Occipital lobe (tissue), 3 donors: ENCODE measurements at places on chromosomes 11 and 22.
A peak's percentile ranks its signal among the peaks of the same experiment; 100 is the strongest.

DNA sequence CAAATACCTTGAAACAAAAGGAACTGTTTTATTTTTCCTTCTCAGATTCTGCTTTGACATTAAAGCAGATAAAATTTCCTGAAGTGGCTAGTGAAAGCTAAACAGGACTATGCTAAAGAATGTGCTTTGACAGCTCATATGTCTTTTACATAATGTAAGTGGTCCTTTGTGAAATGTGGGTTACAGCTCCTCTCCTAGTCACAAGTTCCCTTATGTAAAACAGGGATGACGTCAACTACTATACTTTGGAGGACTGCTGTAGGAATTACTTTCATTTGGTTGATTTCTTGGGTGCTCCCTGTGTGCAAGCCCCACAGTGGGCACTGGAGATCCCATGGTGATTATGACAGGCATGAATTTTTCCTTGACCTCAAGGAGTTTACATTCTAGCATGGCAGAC lies 216.6 kb upstream of the NARS2 start:
- no peak for DNase-seq

GRCh38 chr11:105034813-105035620 lies at the start of gene CASP1:
Gene CASP1 (minus strand): TSS chr11:105035144. CDS start chr11:105035113, 31 bp downstream.
- no peak for DNase-seq

- DNase-seq, result no peak
Measured at GRCh38 chr22:32127904-32128303, 31.2 kb downstream of the C22orf42 start.

DNA sequence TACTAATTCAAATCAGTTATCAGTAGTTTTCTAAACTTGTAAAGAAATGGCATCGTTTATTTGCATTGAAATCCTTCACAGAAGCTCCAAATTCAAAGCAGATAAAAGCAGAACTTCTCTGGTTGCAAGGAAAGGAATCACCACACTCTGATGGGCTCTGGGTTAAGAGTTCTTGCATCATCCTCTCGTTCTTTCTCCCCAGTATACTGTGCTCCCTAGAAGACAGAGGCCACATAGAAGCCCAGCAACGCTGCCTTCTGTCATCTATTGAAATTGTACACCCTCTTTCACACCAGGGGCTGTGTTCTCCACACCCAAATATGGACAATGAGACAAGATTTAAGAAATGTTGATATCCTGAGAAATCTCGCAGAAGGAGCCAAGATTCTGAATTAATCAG lies 29.3 kb downstream of the FAT3 start:
- DNase-seq, result no peak

GRCh38 chr11:122105044-122105758 lies 10.8 kb downstream of the BLID start:
- no peak for DNase-seq

DNA sequence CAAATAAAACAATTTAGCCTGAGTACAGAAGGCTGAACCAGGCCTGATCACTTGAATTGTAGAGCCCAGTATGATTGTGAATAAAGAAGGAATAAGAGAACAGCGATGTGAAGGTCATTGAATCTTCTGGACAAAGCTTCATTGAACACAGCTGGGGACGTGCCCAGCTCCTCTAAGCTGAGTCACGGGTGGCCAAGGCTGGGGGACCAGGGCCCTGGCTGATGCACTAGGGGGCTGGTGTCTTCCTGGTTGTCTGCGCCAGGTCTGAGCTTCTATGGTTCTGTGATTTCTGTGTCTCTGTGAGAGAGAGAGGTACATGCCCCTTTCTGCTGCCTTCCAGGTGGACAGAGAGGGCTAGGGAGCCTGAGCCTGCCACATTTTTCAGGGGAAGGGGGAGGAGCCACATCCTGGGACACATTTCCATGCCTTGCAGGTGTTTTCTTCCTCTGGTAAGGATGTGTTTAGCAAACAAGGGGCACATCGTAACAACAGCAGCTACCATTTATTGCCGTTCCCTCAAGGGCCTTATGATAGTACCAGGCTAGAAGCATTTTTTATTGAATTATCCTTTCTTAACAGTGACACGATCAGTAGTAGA lies 135.7 kb downstream of the C11orf91 start:
- peak; percentile 48 for DNase-seq

GRCh38 chr11:27701355-27702105 lies 1.3 kb upstream of the BDNF start:
- peak; percentile 32 for DNase-seq

- no peak for DNase-seq
Measured at GRCh38 chr11:112610494-112610893, 349.8 kb upstream of the PLET1 start.

GRCh38 chr11:122598971-122599370 lies 56.6 kb upstream of the UBASH3B start:
- DNase-seq, result no peak

DNA sequence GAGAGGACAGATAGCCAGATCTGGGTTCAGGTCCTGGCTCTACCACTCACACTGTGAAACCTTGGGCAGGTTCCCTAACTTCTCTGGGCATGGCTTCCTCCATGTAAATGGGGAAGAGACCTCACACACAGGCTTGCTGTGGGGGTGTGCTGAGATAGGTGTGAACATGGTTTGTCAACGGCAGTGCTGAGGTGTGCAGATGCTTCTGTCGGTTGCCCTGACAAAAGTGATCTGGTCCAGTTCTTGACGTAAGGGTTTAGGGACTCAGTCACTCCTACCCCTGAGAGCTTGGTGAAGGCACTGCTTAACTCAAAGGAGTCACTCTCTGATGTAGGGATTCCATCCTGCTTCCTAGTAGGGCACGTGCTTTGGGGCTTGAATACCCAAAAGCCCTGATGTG lies 2.0 kb downstream of the C1QTNF4 start:
- no peak for DNase-seq

DNA sequence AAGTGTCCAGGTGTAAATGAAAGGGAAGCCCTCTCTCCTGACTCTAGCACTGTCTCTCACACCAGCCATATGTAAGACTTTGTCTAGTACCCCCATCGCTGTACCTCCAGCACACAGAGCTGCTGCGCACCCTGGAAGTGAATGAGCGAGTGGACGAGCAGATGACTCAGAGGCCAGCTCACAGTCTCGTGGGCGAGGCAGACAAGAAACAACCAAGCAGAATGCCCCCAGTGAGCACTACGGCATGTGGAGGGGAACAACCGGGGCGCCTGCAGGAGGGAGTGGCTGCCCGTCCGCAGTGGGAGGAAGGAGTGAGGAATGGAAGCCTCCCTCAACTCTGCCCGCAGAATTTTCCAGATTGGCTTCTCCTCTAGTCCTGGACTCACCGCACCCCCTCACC lies 46.4 kb downstream of the MCM5 start:
- peak; percentile 37 for DNase-seq
